NCI-H524 (cell line): ENCODE measurements at places on chromosomes 13 and 19.

GRCh38 chr13:47930649-47931165 is 70.4 kb downstream of the SUCLA2 start:
- no peak for DNase-seq

GRCh38 chr19:18785179-18786124 is 5.7 kb downstream of the COMP start:
- DNase-seq = peak; percentile 48

DNA sequence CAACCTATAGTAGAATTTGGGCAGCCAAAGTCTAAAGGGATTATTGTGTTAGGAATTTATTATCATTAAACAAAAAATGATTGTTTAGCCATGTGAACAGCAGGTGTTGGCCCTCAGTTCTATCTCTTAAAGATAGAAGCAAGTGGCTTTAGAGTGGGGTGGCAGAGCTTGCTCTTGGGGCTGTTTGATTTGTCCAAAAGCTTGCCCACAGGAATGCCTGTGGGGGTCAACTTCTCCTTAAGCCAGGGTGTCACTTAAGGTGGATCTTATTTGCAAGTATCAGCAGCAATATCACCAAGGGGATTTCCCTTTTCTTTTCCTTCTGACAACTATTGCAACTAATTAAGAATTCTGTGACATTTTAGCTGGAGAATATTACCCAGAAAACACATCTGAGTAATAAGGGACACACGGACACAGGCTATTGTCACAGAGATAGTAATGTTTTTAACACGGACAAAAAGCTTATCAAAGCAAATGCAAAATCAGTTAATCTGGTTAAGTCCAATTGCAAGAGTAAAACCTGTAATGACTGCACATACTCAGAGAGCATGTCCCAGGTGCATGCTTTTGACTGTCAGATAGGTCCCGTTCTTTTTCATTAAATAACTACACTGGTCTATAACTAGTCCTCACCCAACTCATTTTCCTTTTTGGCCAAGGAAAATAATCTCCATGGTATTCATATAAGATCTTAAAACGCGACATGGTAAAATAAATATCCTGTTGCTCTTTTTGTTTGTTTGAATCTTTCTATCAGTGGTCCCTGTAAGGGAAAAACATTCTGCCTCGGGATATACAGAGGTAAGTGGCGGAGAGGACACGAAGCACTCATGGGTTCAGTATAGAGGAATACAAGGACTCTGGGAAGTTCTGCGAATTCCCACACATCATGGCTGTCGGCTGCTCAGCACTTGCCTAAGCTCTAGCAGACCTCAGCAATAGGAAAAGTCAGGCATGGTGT is 172.1 kb upstream of the RFC3 start:
- no peak for DNase-seq

DNA sequence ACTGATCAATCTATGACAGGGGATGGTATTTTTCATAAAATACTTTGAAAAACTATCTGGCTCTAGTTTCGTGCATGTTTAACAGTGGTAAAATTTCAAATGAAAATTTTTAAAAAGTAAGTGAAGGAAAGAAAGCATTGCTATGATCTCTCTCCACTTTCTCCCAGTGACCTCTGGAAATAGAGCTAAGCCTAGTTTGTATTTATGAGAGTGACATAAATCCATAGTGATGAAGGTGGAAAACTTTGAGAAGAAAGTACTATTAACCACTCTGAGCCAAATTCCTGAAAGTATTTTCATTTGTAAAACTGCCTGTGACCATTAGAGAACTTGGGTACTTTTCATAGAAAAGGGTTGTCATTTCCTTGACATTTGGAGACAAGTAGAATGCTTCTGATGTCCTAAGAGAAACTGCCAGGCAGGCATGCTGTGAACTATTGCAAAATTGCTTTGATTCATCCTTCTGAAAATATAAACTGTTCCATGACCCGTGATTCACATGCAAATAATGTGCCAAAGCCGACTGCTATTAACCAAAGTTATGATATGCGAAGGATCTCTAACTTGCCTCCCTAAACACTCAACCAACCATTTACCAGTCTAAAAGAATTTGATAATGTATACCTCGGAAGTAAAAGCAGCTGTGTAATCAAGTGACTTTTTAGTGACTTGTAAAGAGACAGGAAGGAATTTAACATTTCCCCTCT is 133.2 kb downstream of the VWA8 start:
- no peak for DNase-seq

- no peak for DNase-seq
These were observed 934.9 kb downstream of the SLITRK6 start for GRCh38 chr13:84864341-84864740.

- peak; percentile 27 for DNase-seq
These were observed 81.6 kb downstream of the DPF1 start for GRCh38 chr19:38142176-38143035.

DNA sequence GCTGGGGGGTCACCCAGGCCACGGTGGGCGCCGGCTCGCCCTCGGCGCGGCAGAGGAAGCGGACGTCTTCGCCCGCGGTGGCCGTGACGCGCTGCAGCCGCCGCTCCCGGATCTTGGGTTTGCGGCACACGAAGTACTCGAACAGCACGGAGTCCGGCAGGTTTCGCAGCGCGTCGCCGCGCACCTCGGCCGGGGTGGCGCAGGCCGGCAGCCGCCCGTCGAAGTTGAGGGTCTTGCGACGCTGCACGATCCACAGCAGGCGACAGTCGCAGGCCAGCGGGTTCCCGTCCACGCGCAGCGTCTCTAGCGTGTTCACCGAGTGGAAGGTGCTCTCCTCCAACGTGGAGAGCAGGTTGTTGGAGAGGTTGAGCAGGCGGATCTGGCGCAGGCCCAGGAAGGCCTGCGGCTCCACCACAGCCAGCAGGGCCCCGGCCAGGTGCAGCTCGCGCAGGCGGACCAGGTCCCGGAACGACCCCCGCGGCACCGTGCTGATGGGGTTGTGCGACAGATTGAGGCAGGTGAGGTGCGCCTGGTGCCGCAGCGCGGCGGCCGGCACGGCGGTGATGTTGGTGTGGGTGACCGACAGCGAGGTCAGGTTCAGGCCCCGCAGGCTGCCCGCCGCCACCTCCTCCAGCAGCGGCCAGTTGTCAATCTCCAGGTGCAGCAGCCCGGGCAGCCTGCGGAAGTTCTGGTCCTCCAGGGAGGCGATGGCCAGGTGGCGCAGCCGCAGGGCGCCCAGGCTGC is 8.6 kb upstream of the PEAK3 start:
- no peak for DNase-seq

GRCh38 chr19:738509-739128 is 12.3 kb upstream of the MISP start:
- DNase-seq = no peak

DNA sequence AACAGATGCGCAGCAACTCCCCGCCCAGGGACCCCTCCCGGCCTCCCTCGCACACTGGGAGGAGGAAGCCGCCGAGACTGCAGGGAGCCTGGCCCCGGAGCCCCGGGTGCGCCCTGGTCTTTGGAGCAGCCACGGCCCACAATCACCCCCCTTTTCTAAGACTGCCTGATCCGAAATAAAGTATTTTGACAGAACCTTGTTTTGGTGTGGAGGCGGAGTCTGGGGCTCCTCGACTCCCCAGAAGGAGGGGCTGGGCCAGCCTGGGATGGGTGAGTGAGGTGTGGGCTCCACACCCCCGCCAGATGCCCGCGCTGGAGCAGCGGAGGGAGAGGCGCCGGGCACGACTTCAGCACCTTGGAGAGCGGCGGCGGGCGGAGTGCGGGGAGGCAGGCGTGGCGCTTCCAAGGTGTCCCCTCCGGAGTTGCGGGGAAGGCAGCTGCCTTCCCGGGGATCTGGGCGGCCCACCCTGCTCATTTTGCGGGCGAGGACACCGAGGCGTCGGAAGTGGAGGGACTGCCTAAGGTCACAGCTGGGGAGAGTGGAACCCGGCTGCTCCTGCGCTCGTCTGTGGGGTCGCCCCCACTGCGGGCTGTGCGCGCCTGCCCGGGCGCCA is 9.4 kb downstream of the SIRT6 start:
- DNase-seq = peak; percentile 32

GRCh38 chr19:5059213-5059574 is 90.3 kb downstream of the KDM4B start:
- DNase-seq = no peak
